ENCODE measurements at places on chromosomes 3 and 15.

DNA sequence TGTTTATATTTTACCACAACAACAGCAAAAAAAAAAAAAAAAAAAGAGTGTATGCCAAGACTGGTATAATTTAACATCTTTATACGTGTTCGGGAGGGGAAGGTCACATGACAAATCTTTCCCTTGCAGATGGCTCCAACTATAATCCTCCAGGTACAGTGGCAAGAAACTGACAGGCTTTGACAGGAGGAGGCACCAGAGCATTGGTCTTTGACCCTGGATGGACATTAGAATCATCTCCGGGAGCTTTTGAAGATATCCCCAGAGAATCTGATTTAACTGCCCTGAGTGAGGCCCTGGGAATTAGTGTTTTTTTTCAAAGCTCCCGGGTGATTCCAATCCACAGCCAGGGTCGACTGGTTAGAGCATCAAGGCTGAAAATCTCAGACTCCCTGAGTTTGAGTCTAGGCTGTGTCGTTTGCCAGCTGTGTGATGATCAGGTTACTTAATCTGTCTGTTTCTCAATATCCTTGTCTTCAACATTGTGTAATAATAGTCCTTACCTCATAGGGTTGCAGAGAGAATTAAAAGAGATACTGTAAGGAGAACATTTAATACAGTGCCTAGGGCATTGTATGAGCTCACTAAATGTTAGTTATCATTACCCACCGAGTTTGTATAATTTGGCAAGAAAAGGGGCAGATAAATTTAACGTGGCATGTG, 8.9 kb upstream of the SEMA5B start:
- no peak for DNase-seq

GRCh38 chr15:79322945-79323344, 12.0 kb downstream of the TMED3 start:
- no peak for DNase-seq

DNA sequence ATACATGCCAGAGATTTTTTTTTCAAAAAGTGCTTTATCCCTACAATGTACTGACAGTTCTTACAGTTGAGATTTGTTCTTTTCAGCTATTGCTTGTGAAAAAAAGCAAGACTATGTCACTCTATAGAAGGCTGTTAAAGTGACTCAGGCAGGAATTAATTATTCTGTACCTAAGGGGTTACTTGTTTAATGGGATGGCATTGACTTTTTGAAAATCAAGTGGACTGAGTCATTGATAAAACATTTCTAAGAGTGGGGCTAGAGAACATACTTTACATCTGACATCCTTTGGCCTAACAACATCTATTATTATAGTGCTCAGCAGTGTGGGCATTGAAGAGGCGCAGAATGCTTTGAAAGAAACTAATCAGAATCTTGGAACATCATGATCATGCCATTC, 34.3 kb downstream of the INTS14 start:
- no peak for DNase-seq

DNA sequence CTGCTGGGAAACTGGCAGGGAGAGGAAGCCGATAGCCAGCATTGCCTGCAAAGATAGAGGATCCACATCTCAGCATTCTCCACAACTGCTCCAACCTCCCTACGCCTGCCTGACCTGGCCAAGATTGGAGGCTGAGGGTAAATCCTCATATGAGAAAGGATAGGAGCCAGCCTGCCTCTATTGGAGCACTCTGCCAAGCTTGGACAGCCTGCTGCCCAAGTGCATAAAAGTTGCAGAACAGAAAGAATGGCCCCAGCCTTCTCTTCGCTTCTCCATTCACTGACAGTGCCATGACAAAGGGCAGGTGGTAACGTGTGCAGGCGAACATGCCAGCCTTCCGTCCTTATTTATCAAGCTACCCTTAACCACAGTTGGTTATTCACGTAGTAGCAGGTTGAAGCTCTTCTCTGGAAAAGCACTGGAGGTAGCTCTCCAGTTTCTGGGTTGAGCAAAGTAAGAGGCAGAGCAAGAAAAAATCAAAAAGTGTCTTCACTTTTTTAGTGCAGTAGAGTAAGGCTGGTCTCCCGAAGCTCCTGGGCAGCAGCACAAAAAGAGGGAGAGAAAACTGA, 4.3 kb downstream of the BMF start:
- DNase-seq = no peak
